Panc1 (cell line): ENCODE measurements at places on chromosomes 6 and 20. TPM values are rescaled to one million over a fixed set of nuclear protein-coding genes. Genes with fewer than 3 reads are reported as not detected.

TBX18 gene
- 10.1 TPM for total RNA-seq

PKIB gene
- 1.1 TPM for total RNA-seq

GABRR1 gene
- not detected for total RNA-seq

BMP5 gene
- 17.7 TPM for total RNA-seq

ACOT13 gene
- 31.6 TPM for total RNA-seq

ZNF165 gene
- 4.2 TPM for total RNA-seq

MUC22 gene
- total RNA-seq = not detected

OR2H1 gene
- not detected for total RNA-seq

RNF8 gene
- 21.1 TPM for total RNA-seq

- DNase-seq = no peak
- no peak overlapping the region for H3K4me3 ChIP-seq
- H3K36me3 ChIP-seq = no peaks in the 10 kb centered on the region
- H3K27ac ChIP-seq = no peak overlapping the region
Measured at GRCh38 chr6:37418722-37419121, 14.3 kb upstream of the CMTR1 start.

DNA sequence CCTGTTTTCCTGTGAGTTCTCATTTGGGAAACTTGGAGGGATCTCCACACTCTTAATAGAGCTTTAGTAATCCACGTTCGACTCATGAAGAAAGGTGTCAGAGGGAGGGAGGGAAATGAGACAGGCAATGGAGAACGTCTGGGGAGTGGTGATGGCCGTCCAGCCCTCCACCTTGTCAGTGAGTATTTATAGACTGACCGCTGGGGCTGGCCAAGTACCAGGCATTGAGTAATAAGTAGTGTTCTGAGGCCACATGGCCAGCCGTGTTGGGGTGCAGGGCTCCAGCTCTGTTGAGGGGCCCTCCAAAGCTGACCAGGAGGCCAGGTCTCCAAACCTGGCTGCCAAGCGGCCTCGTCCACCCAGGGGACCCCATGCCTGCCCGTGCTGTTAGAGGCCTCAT, 11.3 kb upstream of the DSN1 start:
- no peak overlapping the region for H3K4me3 ChIP-seq
- H3K27me3 ChIP-seq = no peaks in the 10 kb centered on the region
- no peak for DNase-seq
- 0 out of 2 replicates have a peak, but pooled peaks cover 2% of the 10 kb centered on the region for H3K36me3 ChIP-seq
- no peak overlapping the region for H3K27ac ChIP-seq

DNA sequence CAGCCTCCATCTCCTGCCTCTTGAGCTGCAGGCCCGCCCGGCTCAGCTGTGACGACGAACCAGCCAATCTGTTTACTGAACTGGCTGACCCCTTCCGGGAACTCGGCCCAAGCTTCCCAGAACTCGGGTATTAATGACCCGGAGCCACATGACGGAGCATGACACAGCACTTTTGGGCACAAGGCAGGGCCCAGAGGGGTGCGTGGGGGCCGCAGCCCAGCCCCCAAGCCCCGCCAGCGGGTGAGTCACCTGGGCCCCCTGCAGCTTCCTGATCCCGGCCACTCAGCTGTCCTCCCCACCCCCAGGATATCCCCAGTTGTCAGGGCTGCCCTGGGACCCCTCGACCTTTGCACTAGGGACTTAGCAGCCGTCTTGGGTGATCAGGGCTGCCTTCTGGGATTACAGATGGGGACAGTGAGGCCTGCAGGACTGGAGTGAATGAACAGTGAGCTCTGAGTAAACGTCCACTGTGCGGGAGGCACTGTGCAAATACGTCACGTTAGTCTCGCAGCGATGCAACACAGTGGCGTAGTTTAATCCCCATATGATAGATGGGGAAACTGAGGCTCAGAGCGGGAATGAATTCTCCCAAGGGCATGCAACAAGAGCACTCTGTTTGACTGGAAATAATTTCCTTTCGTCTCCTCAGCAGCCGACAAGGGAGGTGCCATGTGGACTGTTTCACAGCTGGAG, 102.1 kb downstream of the CEBPB start:
- H3K27ac ChIP-seq = peak overlapping the region; percentile 75
- no peaks in the 10 kb centered on the region for H3K36me3 ChIP-seq
- H3K4me1 ChIP-seq = peaks cover 16% of the 10 kb centered on the region
- H3K4me3 ChIP-seq = no peak overlapping the region

DNA sequence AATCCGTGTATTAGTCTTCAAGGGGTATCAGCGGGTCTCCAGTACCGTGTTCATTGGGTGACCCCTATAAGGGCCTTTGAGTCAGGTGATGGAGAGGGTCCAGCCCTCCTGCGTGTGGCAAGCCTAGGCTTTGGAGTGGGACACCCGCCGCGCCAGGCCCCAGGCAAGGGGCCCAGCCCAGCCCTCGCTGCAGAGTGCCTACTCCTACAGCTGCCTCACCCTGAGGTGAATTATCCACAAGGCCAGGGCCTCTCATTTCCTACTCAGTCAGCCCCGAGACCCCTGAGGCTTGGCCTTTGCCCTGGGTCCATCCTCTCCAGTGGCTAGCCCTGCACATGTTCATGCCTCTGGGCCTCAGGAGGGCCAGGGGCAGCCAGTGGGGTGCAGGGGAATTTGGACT, 45.1 kb downstream of the TMEM242 start:
- DNase-seq = no peak
- peaks cover 5% of the 10 kb centered on the region for H3K4me1 ChIP-seq
- H3K36me3 ChIP-seq = no peaks in the 10 kb centered on the region; the same call in 1 of the 2 replicates
- no peak overlapping the region for H3K4me3 ChIP-seq
- H3K27ac ChIP-seq = no peak overlapping the region
- no peaks in the 10 kb centered on the region for H3K27me3 ChIP-seq

DNA sequence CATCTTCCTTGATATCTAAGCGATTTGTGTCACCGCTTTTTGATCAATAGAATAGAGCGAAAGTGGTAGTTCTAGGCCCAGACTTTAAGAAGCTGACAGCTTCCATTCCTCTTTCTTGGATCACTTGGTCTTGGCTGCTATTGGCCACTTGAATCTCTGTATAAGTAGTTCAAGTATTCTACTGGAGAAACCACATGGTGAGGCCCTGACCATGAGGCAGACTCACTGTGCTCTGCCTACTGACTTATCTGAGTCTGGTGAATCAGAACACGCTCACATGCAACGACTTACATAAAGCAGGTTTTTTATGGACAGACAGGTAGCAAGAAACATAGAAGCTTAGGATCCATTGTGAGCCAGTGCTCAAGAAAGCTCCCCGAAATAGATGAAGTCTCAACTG, 27.0 kb downstream of the OLIG3 start:
- DNase-seq = no peak
- H3K27me3 ChIP-seq = no peaks in the 10 kb centered on the region
- no peak overlapping the region for H3K4me3 ChIP-seq
- no peaks in the 10 kb centered on the region for H3K4me1 ChIP-seq
- H3K27ac ChIP-seq = no peak overlapping the region

DNA sequence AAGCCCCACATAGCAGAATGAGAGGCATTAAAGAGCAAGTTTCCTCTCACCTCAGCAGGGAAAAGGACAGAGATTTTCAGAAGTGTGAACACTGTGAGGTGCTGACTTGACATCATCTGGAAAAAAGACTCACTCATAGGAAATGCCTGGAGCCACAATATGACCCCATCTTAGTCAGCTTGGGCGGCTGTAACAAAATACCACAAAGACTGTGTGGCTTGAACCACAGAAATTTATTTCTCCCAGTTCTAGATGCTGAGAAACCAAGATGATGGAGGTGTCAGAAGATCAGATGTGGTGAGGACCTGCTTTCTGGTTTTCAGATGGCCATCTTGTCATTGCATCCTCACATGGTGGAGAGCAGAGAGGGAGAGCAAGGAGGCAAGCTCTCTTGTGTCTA, 253.1 kb downstream of the ADGB start:
- DNase-seq = no peak
- H3K36me3 ChIP-seq = no peaks in the 10 kb centered on the region
- no peaks in the 10 kb centered on the region for H3K27me3 ChIP-seq
- no peak overlapping the region for H3K4me3 ChIP-seq
- no peaks in the 10 kb centered on the region for H3K4me1 ChIP-seq

DNA sequence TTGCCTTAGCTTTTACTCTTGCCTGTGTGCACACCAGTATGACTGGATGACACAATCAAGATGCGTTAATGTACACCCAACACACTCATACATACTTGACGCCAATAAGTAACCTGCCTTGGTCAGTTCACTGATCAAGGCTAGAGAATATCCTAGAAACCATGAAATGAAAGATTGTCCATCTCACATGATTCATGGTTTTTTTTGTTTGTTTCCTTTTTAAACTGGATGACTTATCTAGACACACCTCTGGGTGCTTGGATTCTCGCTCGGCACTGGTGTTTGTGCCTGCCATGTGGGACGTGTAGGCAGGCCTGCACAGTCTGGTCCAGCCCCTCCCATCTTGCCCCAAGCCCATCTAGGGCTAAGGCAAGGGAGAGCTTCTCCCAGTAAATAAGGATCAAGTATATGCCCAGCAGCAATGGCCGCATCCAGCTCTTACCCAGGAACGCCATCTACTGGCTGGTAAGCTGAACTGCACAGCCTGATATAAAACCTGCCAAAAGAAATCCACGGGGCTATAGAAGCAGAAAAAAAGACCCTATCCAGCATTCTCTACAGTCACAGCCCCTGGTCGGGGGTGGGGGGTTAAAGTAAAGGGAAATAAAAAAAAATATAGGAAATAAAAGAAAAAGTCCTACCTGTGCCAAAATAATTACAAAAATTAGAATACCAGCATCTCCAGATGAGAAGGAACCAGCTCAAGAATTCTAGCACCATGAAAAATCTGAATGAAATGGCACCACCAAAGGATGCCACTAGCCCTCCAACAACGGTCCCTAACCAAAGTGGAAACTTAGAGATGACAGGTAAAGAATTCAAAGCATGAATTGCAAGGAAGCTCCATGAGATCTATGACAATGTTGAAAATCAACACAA, 73.3 kb downstream of the OTOR start:
- DNase-seq = peak; percentile 45
- H3K4me3 ChIP-seq = no peak overlapping the region

DNA sequence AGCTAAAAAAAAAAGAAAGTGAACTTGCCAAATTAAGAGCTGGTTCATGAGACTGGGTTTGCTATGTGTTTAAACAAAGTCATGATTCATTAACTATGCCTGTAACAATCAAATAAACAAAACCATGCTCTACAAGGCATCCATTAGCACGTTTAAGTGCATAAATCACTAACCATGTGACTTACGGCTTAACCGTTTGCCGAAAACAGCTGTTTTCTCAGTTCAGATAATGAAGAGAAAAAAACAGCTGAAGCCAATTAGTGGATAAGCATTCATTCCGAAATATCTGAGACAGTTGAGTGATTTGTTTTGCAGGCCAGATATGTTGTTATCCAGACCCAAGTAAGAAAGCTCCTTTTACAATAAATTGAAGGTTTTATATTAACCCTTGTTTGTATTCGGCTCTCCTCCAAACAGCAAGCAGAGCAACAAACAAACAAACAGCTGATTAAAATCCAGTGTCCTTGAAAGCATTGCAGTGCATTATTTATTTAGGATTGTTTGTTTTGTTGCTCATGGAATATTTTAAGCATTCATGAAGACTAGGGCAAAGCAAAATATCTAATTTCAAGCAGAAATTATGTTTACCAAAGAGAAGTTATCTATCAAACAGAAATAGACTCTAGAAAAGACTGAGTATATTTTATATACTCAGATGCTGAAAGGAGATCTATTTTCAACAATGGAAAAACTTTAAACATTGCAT, 343.5 kb downstream of the RFPL4B start:
- DNase-seq = peak; percentile 94
- peak overlapping the region; percentile 93 for H3K27ac ChIP-seq
- no peaks in the 10 kb centered on the region for H3K36me3 ChIP-seq
- no peaks in the 10 kb centered on the region for H3K27me3 ChIP-seq
- H3K4me1 ChIP-seq = peaks cover 29% of the 10 kb centered on the region

DNA sequence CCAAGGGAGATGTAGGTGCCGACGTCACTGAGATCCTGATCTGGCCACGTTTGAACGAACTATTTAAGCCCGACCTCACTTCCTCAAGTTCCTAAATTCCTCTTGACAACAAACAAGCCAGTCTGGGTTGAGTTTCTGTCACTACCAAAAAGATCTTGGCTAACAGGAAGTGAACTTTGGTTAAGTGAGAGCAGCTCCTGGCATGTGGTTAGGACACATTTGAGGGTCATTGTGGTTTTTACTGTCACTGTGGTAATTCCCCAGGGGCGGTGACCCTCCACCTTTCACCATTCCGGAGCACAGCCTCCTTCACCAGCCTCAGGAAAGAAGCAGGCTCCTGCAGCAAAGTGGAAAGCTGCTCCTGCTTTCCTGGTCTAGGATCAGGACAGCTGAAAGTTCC, 43.1 kb upstream of the ZNF831 start:
- no peak overlapping the region for H3K27ac ChIP-seq
- H3K36me3 ChIP-seq = no peaks in the 10 kb centered on the region
- no peak for DNase-seq
- no peak overlapping the region for H3K4me3 ChIP-seq

DNA sequence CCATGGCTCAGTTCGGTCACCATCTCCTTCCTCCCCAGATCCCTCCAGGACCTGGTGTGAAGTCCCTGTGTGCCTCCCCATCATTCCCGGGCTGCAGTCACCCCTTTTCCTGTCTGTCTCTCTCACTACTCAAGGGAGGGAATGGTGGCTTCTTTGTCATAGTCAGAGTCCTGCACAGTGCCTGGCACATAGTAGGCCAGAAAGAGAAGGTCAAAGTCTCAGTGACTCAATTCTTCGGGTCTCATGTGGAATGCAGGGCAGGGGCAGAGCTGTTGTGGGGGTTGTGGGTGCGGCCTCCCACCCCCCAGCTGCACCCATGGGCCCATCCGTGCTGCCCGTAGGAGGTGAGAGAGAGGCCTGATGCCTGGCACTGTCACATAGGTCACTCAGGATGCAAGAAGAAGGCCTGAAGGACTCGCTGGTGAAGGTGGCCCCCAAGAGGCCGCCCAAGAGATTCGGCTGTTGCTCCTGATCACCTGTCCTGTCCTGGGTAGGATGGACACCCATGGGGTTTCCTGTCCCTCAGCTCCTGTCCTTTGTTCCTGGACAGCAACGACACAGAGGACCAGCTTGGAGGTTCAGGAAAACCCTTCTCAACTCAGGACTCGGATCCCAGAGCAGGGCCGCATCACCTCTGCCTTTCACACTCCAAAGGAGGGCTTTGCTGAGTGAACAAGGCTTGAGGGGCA, 34.1 kb downstream of the RAB44 start:
- no peaks in the 10 kb centered on the region for H3K36me3 ChIP-seq
- no peaks in the 10 kb centered on the region for H3K27me3 ChIP-seq
- H3K27ac ChIP-seq = no peak overlapping the region
- no peak overlapping the region for H3K4me3 ChIP-seq

GRCh38 chr6:22081709-22082108, 215.1 kb downstream of the PRL start:
- no peaks in the 10 kb centered on the region for H3K36me3 ChIP-seq
- no peaks in the 10 kb centered on the region for H3K27me3 ChIP-seq
- H3K27ac ChIP-seq = peak overlapping the region; percentile 23; the same call in 1 of the 2 replicates
- H3K4me3 ChIP-seq = no peak overlapping the region
- no peak for DNase-seq
- peaks cover 3% of the 10 kb centered on the region; the same call in 1 of the 2 replicates for H3K4me1 ChIP-seq

GRCh38 chr6:69138893-69139494, 503.9 kb downstream of the ADGRB3 start:
- no peak overlapping the region for H3K4me3 ChIP-seq
- H3K27me3 ChIP-seq = no peaks in the 10 kb centered on the region
- no peaks in the 10 kb centered on the region for H3K36me3 ChIP-seq

GRCh38 chr6:83511266-83511665, 1.1 kb upstream of the PRSS35 start:
- DNase-seq = no peak
- no peak overlapping the region for H3K27ac ChIP-seq
- peaks cover 7% of the 10 kb centered on the region; the same call in 1 of the 2 replicates for H3K27me3 ChIP-seq
- no peaks in the 10 kb centered on the region for H3K4me1 ChIP-seq
- peak overlapping the region; percentile 71 for H3K4me3 ChIP-seq

GRCh38 chr6:168574699-168575195, 133.8 kb downstream of the SMOC2 start:
- no peaks in the 10 kb centered on the region for H3K36me3 ChIP-seq
- peaks cover 31% of the 10 kb centered on the region for H3K27me3 ChIP-seq
- no peak overlapping the region for H3K27ac ChIP-seq
- no peak for DNase-seq
- H3K4me3 ChIP-seq = no peak overlapping the region
